ENCODE measurements at places on chromosomes 11 and 22.

- no peak for DNase-seq
Observed at GRCh38 chr11:49221112-49221511, 12.7 kb upstream of the FOLH1 start.

DNA sequence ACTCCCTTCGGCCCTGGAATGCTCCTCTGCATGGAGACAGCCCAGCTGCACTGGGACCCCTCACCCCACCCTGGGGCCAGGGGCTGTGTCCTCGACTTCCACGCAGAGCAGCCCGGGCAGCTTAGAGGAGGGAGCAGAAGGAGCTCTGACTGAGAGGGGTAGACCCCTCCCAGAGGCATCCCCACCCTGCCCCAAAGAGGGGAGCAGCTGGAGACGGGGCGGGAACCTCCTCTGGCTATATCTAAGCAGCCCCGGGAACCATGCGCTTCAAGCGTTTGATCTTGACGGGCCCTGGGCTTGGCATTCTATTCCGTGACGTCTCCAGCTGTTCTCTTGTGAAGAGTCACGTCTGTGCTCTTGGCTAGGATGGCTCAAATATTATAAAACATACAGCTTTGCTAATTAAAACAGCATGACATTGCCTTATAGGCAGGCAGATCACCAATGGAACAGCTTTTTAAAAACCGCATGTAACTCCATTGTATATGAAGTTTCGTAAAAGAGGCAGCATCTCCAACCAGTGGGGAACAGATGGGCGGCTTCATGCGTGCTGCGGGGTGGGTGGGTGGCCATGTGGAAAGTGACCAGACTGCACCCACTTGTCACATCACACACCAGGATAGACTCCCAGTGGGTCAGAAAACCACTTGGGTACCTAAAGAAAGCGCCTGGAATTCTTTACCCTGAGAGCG is 7.7 kb downstream of the KCNQ1 start:
- DNase-seq: peak; percentile 27

- no peak for DNase-seq
Observed at GRCh38 chr11:34665077-34665835, 44.4 kb downstream of the EHF start.

- peak; percentile 37 for DNase-seq
Observed at GRCh38 chr22:41917903-41918791, 3.3 kb upstream of the SHISA8 start.

DNA sequence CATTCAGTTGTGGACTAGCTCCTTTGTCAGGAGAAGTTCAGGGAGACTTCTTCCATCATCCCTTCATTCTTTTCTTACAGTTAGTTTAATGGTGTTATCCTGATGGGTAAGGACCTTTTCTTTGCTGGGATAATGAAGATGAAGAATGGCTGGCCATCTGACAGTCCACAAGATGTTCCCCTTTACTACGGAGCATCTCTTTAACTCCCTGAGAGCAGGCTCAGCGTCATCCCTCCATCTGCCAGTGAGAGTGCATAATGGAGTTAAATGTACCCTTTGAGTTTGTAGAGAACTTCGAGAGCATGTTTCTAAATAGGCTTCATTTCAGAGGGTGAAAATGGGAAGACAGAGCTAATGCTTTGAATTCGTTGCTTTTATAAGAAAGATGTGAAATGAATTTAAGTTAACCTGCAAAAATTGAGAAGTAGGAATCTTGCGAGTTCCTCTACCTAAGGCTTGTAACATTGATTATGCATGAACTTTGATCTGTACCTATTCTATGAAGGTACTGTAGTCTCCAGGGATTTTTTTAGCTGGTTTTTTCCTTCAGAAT is 1.7 kb downstream of the EP300 start:
- peak; percentile 16 for DNase-seq

DNA sequence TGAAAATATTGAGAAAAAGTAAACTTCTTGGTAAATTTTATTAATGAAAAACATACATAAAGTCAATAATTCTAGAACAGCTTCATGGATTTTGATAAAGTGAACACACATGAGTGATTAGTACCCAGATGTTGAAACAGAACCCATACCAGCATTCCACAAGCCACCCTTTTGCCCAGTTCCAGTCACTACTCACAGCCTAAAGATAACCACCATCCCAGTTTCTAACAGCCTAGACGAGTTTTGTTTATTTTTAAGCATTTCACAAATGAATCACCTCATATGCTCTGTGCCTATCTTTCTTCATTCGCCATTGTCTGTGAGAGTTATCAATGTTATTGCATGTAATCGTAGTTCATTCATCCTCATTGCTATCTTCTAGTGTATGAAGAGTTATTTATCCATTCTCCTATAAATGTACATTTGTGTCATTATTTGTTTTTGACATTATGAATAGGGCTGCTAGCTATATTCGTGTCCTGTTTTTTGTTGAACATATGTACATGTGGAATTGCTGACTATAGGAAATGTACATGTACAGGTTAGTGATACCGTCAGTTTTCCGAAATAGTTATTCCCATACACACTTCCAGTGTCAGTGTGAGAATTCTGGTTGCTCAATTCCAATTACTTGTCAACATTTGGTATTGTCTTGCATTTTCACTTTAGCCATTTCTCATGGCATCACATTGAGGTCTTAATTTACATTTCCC is 44.5 kb upstream of the TEAD1 start:
- peak; percentile 30 for DNase-seq

GRCh38 chr22:36359470-36359996 is 28.2 kb downstream of the MYH9 start:
- DNase-seq: no peak

- peak; percentile 79 for DNase-seq
Observed at GRCh38 chr11:29159552-29160465, 857.0 kb downstream of the KCNA4 start.

DNA sequence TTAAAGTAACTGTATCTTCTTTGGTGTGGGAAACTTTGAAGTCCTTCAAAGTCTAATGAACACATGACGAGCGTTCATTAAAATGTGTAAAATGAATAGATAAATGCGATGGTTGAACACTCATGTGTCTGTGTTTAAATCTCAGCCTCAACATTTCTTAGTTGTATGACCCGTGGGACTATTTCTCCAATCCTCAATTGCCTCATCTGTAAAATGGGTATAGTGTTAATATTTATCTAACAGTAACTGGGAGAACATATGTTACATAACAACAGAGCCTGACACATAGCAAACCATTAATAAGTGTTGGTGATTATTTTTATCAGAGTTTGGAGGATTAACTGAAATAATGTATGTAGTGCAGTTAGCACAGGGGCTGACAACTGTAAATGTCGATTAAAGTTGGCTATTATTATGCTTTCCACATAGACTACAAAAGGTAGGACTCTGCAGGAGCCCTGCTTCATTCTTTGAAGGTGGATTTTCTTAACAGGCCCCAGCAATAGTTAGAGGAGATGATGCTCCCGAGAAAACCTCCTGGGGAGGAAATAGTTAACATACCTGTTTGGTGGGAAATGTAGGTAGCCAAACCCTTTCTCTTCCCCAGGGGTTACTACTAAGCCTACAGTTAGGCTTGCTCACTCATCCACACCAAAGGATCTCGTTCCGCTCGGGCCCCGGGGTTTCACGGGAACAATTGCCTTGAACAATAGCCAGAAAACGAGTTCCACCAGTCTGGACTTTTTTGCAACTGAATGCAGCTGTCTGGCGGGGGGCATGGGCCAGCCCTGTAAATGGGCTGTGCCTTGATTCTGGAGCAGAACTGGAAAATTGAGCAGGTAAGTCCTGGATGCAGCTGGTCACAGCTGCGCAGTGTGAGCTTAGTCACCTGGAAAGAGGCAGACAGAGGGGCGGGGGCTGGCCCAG is 133.4 kb downstream of the DBX1 start:
- no peak for DNase-seq

GRCh38 chr22:19841641-19842392 is 12.9 kb downstream of the GNB1L start:
- DNase-seq: no peak

DNA sequence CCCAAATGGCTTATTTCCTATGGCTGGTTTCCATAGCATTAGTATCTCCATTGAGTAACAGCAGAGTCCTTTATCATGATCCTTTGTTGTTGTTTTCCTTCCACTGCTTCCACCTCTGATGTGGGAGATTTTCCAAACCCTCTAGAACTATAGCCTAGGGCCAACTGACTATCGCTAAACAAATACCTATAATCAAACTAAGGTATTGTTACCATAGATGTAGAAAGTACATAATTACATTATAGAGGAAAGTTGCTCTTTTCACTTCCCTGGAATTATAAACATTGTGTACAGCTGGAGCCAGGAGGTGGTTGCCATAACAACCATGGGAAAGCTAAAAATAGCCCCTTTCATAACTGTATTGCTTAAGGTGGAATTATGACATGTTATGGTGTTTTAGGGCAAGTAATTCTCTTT is 47.0 kb upstream of the ALKBH3 start:
- peak; percentile 29 for DNase-seq

DNA sequence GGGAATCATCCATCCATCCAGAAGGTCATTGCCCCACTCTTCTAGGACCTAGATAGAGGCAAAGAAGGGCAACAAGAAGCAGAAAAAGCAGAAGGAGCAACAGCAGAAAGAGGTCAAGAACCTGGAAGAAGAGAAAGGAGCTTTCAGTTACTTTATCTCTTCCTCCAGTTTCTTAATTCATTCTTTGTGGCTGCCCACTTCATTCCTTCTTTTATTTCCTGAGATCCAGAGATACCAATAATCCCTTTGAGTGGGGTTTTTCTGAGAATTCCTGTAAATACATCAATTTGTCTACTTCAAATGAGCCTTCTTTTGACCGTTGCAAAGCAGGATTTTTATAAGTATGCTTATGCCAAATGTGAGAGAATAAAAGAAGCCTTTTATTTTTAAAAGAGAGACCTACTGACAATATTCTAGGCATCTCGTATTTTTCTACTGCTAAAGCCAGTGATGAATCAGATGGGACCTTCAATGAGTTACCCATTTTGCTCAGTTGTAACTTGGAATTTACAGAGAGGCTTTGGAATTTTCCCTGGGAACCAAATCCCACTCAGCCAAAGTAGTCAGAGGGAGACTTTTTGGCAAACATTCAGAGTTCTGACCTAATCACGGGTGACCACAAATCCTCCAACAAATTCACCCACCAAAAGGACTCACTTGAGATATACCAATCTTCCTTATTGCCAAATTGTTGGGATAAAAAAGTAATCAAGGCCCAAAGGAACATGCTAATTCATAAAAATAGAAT is 54.9 kb downstream of the ZC3H12C start:
- DNase-seq: peak; percentile 81

DNA sequence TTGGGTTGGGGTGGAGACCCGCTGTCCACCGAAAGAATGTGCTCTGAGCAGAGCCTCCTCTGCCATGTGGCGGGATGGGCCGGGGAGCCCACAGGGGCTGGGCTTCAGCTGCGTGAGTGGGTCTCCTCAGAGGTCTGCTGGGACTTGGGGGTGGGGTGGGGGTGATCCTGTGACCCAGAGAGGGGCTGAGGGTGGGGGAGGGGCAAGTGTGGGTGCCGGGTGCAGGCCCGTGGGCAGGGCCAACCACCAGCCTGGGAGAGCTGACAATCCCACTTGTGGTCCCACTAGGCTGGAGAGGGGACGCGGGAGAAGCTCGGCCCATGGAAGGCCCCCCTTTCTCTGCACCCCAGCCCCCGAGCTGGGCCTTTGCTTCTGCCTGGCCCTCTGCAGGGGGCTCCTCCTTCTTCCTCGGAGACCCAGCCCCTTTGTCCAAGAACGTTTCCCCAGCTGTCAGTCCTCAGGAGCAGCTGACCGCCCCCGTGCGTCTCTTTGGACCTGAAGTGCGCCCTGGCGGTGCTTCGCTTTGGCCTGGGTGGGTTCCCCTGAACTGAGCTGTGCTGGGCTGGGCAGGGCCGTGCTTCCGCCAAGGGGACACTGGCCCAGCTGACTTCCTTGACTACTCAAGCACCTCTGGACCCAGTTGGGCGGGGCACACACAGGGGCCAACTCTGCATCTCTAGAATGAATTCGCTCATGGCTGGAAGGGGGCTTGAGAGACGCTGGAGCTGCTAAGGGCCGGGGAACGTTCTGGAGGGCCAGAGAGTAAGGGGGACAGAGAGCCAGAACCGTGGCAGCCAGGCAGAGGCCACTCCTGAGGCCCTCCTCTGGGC is 30.2 kb downstream of the OSBPL5 start:
- no peak for DNase-seq

DNA sequence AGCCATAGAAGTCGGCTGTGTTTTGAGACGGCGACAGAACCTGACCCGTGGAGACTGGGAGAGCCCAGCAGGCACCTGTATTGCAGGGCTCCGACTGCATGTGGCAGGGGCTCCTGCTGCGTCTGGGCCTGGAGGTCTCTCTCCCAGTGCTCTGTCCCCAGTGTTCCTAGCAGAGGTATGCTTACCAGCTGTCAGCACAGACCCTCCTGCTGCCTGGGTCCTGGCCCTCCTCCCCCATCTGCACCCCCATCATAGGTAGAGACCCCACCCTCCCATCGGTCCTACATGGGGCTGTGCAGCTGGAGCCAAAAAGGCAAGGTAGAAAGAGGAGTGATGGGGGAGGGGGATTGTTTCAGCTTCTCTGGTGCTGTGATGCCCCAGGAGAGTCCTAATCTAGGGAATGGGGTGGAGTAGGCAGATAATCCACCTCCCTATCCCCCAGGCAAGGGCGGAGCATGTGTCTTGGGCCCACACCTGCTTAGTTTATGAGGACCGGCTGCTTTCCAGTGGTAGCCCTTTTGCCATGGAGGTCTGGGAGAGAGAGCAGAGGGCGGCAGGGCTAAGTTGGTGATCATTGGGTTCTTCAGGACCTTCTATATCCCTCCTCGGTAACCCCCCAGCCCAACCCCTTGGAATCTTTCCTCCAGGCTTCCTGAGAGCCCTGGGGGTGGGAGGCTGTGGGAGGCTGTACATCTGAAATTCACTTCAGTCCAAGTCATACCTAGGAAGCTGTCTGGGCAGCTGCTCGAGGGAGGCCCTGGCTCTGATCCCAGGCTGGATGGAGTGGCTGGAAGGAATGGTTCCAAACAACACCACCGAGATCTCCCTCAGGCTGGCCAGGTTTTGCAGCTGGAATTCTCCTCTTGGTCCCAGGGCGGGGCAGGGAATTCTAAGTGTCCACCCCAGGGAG is 5.3 kb downstream of the SLC7A4 start:
- peak; percentile 61 for DNase-seq

DNA sequence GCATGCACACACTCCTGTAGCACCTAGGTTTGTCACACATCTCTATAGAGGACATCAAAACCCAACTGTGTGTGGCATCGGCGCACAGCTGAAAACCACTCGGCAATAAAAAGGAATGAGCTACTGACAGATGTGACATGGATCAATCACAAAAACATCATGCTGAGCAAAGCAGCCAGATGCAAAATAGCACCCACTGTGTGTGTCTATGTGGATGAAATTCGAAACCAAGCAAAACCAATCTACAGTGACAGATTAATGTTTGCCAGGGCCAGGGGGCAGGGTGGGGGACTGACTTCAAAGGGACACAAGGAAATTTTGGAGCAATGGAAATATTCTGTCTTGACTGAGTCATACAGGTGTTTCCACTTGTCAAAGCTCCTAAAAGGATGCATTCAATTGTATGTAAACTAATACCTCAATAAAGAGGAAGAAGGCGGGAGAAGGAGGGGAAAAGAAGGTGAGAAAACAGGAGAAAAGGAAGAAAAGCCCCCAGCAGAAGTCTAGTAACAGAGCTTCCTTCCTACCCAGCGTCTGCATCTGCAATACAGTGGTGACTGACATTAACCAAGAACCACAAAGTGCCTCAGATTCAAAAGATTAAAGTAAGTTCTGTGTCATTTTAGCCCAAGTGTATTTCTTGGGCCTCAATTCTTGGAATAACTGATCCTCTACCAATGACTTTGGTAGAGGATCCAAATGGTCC is 49.8 kb downstream of the PACSIN2 start:
- no peak for DNase-seq

GRCh38 chr22:42368379-42369249 is 63.6 kb downstream of the NFAM1 start:
- no peak for DNase-seq
